NCI-H1417 (cell line): ENCODE measurements at places on chromosomes 2 and 18.

- no peak for DNase-seq
Measured at GRCh38 chr18:66150650-66151049, 399.8 kb downstream of the CDH7 start.

DNA sequence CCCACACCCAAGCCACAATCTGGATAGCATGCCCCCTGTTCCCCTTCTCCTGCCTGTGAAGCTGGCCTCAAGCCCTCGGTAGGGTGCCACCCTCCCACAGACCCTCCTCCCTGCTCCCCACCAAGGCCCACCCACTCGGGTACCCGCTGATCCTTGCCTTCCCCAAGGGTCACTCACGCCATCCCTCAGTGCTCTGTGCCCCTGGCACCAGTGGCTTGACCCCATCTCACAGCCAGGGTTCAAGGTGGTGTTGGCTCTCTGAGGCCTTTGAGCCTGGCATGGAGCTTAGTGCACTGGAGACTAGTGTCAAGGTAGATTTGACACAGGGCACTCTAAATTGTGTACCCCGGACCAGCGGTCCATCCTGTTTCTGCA, 11.9 kb downstream of the ADRA2B start:
- no peak for DNase-seq

DNA sequence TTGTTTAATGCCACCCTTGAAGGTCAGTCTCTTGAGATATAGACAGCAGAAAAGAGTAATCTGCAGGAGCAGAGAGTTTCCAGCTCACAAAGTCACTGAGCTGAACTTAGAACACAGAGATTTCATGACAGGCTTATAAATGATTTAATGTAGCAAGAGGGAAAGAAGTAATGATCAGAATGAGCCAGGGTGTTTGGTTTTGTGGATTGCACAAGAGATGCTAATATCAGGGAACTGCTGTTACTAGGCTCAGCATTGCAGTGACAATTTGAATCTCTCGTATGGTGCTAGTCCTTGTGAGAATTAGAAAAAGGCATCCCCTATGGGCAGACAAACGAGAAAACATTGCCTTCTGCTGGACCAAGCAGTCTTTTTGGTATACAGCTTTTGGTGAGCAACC, 61.7 kb upstream of the ITGB6 start:
- DNase-seq, result no peak

- no peak for DNase-seq
Measured at GRCh38 chr2:146119586-146119985, 1599.7 kb upstream of the ZEB2 start.

DNA sequence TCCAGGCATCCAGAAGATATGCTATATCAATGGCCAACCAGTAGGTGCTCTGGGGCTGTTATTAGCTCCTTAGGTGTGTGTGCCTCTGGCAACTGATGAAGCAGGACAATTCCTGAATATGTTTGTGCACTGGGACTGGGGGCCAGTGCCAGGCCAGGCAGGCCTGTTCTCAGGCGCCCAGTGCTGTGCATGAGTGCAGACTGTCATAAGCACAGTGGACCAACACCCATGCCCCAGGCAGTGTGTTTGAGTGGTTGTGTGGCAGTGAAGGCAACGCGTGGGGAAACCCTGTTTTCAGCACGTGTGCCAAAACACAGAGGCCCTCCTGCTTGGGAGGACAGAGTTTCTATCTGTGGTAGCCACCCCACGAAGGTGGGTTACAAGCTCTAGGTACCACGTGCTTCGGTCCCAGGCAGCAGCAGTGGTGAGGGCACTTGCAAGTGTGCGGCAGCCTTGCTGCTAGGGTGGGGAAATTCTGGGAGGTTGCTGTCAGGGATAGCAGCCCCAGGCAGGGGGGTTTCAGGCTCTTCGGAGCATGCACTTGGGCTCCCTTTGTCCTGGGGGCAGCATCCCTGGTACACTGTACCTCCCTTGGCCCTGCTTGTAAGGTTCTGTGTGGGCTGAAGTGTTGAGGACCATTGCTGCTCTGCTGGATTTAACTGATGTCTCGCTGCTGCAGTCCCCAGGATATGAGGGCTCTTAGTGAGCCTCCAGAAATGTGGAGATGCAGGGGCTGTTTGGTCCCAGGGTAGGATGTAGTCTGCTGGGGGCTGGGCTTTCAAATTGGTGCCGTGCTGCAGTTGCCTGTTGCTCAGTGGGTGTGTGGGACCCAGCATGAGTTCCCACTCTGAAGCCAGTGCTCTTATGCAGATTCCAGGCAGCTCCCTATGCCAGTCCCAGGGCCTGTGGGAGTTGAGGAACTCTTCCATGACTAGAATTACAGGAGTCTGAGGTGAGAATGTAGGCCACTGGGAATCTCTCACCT, 280.9 kb downstream of the RPRM start:
- no peak for DNase-seq

- DNase-seq, result no peak
Measured at GRCh38 chr2:183229386-183229785, 105.1 kb downstream of the NUP35 start.

- DNase-seq, result no peak
Measured at GRCh38 chr2:134249755-134250154, 4.1 kb upstream of the MGAT5 start.

DNA sequence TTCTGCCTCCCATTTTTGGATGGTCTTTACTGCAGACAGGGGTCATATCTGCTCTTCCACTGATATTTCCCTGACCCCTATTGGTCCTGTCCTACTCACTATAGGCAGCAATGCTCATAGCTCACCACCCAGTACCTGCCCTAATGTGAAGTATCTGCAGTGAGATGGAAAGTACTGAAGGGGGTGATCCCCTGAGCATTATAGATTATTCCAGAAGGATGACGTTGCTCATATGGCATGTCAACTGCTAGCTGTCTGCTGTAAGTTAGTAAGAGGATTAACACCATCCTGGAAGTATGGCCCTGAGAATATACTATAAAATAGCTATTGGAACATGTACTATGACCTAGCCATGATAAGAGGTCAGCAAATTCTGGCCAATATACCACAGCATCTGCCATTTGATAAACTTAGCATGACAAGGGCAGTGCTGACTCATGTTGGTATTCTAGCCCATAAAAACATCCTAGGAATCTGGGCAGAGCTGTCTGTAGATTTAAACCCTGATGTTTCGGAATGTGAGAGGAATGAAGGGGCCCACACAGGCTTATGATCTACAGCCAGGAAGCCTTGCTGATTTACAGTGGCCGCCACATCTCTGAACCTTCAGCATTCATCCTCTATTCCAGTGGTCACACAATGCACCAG, 451.4 kb downstream of the TNS1 start:
- no peak for DNase-seq

DNA sequence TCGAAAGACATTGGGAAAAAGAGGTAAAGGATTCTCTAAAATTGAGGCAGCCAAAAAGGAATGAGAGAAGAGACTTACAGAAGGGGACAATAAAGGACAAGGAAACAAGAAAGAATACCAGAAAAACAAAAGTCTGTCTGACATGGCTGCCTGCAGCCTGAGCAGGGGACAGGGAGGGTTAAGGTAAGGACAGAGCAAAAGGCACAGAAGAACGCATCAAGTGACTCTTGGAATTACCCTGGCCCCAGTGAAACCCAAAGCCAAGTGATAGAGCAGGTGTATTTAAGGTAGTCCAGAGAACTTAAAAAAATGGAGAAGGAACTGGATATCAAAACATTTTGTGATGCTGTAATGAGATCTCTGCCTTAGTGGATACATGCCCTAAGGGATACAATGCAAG, 47.1 kb upstream of the XIRP2 start:
- DNase-seq, result no peak

- peak; percentile 31 for DNase-seq
Measured at GRCh38 chr2:56130463-56131070, 53.2 kb upstream of the CCDC85A start.

DNA sequence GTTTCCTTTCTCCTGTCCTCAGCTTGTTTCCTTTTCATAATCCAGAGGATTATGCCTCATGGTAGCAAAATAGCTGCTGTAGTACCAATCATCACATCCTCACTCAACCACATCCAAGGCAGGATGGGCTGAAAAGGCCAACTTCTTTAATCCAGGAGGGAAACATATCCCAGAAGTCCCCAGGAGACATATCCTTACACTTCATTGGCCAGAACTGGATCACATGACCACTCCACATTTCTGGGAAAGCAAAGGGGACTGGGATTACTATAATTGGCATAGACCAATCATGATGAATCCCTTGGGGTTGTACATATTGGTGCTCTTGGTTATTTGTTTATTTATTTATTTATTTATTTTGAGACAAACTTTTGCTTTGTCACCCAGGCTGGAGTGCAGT, 54.0 kb upstream of the LYPD6B start:
- no peak for DNase-seq
